ENCODE measurements at places on chromosomes 7 and 10.

GRCh38 chr7:142873281-142873784, 12.2 kb downstream of the TRPV6 start:
- no peak for DNase-seq

DNA sequence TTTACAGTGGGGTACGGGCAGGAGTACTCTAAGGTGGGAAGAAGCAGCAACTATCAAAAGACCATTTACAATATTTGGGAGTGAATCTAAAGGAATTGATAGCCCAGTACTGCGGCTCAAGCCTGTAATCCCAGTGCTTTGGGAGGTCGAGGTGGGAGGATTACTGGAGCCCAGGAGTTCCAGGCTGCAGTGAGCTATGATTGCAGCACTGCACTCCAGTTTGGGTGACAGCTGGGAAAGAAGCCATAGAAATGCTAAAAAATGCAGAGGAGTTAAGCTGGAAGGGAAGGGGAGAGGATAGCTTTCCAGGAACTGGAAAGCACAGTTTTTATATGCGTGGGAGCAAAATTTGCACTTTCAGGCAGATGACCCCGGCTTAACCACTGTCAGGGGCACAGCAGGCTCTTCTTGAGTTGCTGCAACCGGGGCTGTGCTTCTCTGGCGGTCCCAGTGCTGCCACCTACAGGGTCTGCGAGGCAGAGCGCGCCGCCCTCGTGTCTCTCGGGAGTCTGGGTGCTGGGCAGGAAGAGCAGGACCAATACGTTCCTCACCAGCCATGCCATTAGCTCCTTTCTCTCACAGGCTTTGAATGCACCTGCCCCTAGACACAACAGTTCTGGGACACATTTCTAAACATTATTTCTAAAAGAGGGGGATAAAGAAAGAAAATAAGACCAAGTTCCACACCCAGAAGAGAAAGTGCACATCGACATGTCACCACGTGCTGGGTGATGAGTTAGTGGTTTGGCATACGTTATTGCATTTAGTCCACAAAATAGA, 10.1 kb upstream of the BMPER start:
- DNase-seq = peak; percentile 34

GRCh38 chr10:13018171-13018570, 16.7 kb upstream of the CCDC3 start:
- no peak for DNase-seq

- DNase-seq = no peak
These were observed 18.1 kb upstream of the LIPK start for GRCh38 chr10:88687853-88688467.

DNA sequence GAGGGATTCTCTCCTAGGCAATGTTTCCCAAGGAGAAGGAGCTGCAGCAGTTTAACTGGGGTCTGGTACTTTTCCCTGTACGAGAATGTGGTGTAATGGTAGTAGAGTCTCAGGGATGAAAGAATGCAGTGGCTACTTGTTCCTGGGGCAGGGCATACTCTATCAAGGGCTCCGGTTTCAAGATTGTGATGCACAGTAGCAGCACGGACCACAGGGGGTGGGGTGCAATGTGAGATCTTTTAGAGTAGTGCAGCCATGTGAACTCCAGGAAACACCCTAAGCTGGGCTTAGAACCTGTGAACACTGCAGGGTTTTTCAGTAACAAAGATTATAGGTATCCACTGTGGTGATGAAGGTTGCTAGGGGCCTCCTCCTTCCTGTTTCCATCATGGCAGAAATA, 903.9 kb downstream of the NRG3 start:
- no peak for DNase-seq

- no peak for DNase-seq
These were observed 51.1 kb upstream of the C1GALT1 start for GRCh38 chr7:7131273-7131672.

DNA sequence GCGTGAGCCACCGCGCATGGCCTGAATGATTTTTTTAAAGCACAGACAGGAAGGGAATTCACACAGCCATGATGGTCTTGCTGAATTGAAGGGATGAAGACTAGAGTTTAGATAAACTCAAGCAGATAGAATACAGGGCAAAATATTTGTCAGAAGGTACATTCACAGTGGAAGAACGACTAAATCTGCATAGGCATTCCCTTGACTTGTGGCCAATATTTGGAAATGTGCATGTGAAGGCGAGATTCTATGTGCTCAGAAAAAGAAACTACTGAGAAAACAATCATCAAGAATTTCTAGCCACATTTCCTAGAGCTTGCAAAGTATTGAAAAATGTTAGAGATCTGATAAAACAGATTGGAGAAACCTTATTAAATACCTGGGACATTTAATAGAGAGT, 1166.2 kb downstream of the DNAJB9 start:
- DNase-seq = no peak

- DNase-seq = no peak
These were observed 17.0 kb downstream of the PNLIPRP3 start for GRCh38 chr10:116444527-116445142.

DNA sequence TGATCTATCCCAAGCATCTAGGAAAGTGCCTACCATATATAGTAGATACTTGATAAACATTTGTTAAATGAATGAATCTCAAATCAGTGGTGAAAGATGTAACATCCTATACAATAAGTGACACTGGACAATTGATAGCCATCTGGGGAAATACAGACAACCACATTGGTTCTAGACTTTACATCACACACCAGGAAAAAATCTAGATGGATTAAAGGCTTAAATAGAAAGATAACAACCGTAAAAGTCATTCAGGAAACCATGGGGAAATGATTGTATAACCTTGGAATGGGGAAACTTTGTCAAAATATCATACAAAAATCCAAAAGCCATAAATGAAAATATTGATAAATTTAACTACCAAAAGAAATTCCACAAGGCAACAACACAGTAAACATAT, 7.0 kb upstream of the GARIN1A start:
- DNase-seq = no peak

- DNase-seq = no peak
These were observed 207.3 kb downstream of the FAM107B start for GRCh38 chr10:14567421-14567820.

GRCh38 chr10:127911218-127911866, 4.4 kb downstream of the PTPRE start:
- no peak for DNase-seq

GRCh38 chr7:139523199-139523941, at the start of gene CLEC2L:
Gene CLEC2L, plus strand, starts transcription at chr7:139523685. Its CDS starts 243 bp downstream, at chr7:139523928.
- DNase-seq = no peak

DNA sequence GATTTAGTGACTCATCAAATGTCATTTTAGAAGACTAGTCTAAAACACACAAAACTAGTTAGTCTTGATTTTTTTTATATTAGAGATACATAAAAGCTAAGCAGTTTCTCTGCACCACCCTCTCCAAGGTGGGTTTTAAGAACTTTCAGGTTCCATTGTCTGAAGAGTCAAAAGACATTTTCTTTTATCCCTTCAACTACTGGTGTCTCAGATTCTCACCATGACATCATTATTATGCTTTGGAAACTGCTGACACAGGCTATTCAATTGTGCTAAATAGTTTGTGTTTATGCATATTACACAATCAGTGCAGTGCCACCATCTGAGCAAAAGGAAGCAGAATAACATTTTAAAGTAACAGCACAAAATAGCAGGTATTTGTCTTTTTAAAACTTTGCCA, 52.2 kb downstream of the IGF2BP3 start:
- DNase-seq = no peak

GRCh38 chr10:69407621-69408301, 9.0 kb downstream of the TACR2 start:
- no peak for DNase-seq

DNA sequence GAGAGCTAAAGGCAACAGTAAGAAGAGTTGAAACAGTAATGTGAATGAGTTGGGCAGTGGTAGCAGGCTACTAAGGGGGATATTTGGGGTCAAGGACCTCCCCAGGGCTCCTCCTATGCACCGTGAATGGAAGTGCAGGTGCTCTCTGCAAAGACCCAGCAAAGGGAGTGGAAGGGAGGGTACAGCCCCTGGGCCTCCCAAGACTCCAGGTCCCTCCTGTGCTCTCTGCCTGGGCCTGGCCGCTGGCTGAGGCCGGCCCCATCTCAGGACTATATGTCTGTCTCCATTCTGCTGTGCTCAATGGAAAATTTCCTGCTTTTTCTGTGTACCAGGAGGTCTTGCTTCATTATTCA, 372.1 kb upstream of the MKI67 start:
- no peak for DNase-seq

DNA sequence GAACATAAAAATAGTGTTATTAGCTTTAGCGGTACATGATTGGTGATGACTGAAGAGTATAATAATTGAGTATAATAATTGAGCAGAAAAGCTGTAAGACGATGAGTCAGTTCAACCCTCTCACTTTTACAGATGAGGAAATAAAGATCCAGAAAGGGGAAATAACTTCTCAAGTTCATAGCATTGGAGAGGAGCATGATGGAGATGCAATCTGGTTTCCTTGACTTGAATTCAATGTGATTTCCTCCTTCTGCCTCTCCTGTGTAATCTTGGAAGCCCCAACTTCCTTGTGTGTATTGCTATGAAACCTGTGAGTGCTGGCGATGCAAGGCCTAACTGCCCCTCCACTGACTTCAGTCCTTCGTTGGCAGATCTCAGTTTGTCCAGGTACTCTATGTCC, 265.1 kb downstream of the LRMDA start:
- no peak for DNase-seq

- no peak for DNase-seq
These were observed 44.3 kb downstream of the ARL4A start for GRCh38 chr7:12731775-12732174.

- DNase-seq = no peak
These were observed 24.9 kb downstream of the NRBF2 start for GRCh38 chr10:63157845-63158624.

All from activated naive CD4-positive, alpha-beta T cell (primary cell).